ENCODE measurements at places on chromosomes 1 and 21. TPM values are rescaled to one million over a fixed set of nuclear protein-coding genes. Genes with fewer than 3 reads are reported as not detected.

The TSHB gene
- total RNA-seq, result not detected

The FGR gene
- total RNA-seq, result not detected

The YTHDF2 gene
- total RNA-seq, result 41.4 TPM

The TMPRSS2 gene
- total RNA-seq, result not detected

The XCL1 gene
- not detected for total RNA-seq

The BCAS2 gene
- total RNA-seq, result 38.0 TPM

The GREM2 gene
- total RNA-seq, result 7.8 TPM

The KCNA2 gene
- not detected for total RNA-seq

Data from smooth muscle cell of bladder (primary cell).